A673 (cell line): ENCODE measurements at places on chromosomes 11 and 22. TPM values are rescaled to one million over a fixed set of nuclear protein-coding genes. Genes with fewer than 3 reads are reported as not detected.

The ZNRF3 gene
- total RNA-seq, result 11.9 and 13.0 TPM in 2 replicates

The ZBTB3 gene
- total RNA-seq, result 12.0 and 13.1 TPM in 2 replicates

The RFPL3 gene
- not detected in 2 replicates for total RNA-seq

The PDGFB gene
- 0.09 and 0.13 TPM in 2 replicates for total RNA-seq

The NFAM1 gene
- total RNA-seq, result 2.4 and 3.8 TPM in 2 replicates

The SMIM35 gene
- total RNA-seq, result not detected in 2 replicates

The ATXN10 gene
- 271 and 294 TPM in 2 replicates for total RNA-seq

The TST gene
- total RNA-seq, result 31.3 and 37.6 TPM in 2 replicates

The ACRV1 gene
- not detected in 2 replicates for total RNA-seq

The RGL4 gene
- not detected in 2 replicates for total RNA-seq

The ZNF202 gene
- total RNA-seq, result 28.5 and 31.0 TPM in 2 replicates

The GGTLC2 gene
- total RNA-seq, result not detected in 2 replicates
